ENCODE measurements at places on chromosomes 2 and 18. TPM values are rescaled to one million over a fixed set of nuclear protein-coding genes. Genes with fewer than 3 reads are reported as not detected.

Gene EPB41L5
- total RNA-seq = 44.4 TPM

- H3K4me1 ChIP-seq = no peaks in the 10 kb centered on the region
- H3K27ac ChIP-seq = no peak overlapping the region
- H3K36me3 ChIP-seq = no peaks in the 10 kb centered on the region
Measured at GRCh38 chr2:185780890-185781289, 42.3 kb downstream of the FSIP2 start.

Gene CCDC68
- not detected for total RNA-seq

DNA sequence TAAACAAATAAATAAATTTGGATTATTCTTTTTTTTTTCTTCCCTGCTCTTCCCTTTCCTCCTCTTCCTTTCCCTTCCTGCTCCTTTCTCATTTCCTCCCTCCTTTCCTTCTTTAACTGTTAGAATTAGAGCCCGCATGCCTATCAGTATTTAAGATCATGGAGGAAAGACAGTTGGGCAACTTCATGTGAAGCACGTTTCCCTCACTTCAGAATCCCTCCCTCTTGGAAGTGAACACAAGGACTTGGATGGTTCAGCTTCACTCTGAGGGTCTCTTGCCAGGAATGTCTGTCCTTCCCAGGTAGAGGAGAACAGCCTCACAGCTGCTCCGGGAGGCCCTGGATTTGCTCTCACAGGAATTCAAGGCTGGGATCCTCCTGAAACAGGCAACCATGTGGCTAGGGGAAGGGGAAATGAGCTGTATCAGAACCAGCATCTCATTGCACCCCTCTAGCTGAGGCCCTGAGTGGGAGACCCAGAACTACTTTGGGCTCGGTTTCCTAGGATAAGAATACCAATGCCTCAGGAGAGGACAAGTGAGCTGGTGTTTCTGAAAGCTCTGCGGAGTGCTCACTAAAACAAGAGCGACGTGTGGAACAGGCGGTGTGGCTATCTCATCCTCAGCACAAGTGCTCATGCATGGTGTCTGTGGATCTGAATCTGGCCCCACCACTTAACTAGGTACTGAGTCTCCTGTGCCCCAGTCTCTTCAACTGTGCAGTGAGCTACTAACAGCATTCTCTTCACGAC lies 230.5 kb downstream of the MYCN start:
- no peak for DNase-seq
- no peaks in the 10 kb centered on the region for H3K27me3 ChIP-seq
- peaks cover 2% of the 10 kb centered on the region for H3K36me3 ChIP-seq
- no peak overlapping the region for H3K27ac ChIP-seq
- peaks cover 5% of the 10 kb centered on the region for H3K4me1 ChIP-seq
- H3K4me3 ChIP-seq = no peak overlapping the region

DNA sequence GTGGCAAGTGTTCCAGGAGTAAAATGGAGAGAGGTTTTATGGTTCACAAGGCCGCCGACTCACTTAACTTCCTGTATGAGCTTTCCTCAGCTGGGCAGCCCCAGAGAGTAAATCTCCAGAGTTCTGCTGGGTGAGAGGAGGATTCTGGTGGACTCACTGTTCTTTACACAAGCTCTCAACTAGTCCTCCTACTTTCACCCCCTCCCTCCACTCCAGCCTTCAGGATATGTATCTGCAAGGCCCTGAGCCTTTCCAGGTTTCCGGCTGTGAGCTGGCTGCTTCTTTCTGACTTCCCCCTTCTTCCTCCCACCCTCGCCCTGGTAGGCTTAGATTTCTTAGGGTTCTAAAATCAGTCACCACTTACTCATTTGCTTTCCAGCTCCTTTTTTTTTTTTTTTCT lies 34.0 kb downstream of the EML6 start:
- no peaks in the 10 kb centered on the region for H3K4me1 ChIP-seq
- peak; percentile 51 for DNase-seq
- H3K4me3 ChIP-seq = no peak overlapping the region
- H3K27ac ChIP-seq = no peak overlapping the region
- H3K27me3 ChIP-seq = no peaks in the 10 kb centered on the region

DNA sequence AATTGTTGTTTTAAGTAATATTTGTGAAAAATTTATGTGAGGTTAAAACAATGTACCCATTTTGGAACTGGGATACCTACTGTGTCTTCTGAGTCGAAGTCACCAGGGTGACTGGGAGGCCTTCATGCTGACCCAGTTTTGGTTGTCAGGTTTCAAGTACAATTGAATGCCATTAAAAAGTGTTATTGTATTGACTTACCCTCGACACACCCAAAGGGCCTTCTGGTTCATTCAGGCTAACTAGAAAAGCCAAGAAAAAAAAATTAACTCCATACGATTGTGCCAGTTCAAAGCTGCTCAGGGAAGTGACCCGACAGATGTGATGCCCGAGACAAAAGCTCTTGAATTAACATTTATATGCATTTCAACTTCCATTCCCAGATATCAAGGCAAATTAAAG lies 190.0 kb downstream of the ST6GAL2 start:
- H3K27me3 ChIP-seq = no peaks in the 10 kb centered on the region
- H3K27ac ChIP-seq = no peak overlapping the region
- no peaks in the 10 kb centered on the region for H3K4me1 ChIP-seq
- no peaks in the 10 kb centered on the region for H3K36me3 ChIP-seq
- DNase-seq = no peak

Gene TTC39C
- total RNA-seq = 16.4 TPM

Gene SATB2
- 23.0 TPM for total RNA-seq
